ENCODE measurements at places on chromosomes 2 and 18. TPM values are rescaled to one million over a fixed set of nuclear protein-coding genes. Genes with fewer than 3 reads are reported as not detected.

Gene CYP26B1
- total RNA-seq = not detected

Gene MEP1B
- not detected for total RNA-seq

GRCh38 chr2:128384956-128385355 is 66.3 kb upstream of the HS6ST1 start:
- peaks cover under 1% of the 10 kb centered on the region for H3K4me1 ChIP-seq
- no peaks in the 10 kb centered on the region for H3K36me3 ChIP-seq
- no peak overlapping the region for H3K27ac ChIP-seq
- H3K27me3 ChIP-seq = no peaks in the 10 kb centered on the region
- DNase-seq = no peak
- H3K4me3 ChIP-seq = no peak overlapping the region

- H3K27ac ChIP-seq = no peak overlapping the region
- DNase-seq = no peak
- no peaks in the 10 kb centered on the region for H3K4me1 ChIP-seq
- H3K27me3 ChIP-seq = peaks cover 5% of the 10 kb centered on the region
These were observed 65.9 kb downstream of the ARHGAP25 start for GRCh38 chr2:68800517-68800916.

DNA sequence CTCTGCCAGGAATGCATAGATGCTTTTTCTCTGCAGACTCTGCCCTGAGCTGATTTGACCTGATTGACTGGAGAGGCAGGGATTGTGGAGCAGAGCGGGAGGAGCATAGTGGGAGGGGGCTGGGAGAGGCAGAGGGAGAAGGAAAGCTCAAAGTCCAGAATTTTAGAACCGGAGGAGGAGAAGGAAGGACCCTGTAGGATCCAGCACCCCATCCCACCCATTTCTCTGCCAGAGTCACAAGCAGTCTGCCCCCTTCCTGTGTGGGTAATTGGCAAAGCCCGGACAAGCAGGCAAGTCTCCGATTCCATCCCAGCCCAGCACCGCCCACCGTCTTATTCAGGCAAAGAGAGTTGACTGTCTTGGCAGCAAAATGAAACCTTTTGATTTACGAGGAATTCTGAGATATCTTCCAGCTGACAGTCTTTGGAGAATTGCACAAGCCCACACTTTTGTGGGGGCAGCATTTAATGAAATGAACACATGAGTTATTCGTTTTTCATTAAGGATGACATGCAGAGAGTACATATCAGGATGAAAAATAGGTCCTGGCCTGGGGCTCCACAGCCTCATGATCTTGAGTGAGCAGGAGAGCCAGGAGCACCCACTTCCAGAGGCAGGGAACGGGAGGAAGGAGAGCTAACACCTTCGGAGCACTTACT is 103.1 kb downstream of the MCFD2 start:
- DNase-seq = peak; percentile 96
- peak overlapping the region; percentile 73 for H3K27ac ChIP-seq
- H3K36me3 ChIP-seq = no peaks in the 10 kb centered on the region
- H3K4me1 ChIP-seq = peaks cover 26% of the 10 kb centered on the region
- H3K27me3 ChIP-seq = no peaks in the 10 kb centered on the region

DNA sequence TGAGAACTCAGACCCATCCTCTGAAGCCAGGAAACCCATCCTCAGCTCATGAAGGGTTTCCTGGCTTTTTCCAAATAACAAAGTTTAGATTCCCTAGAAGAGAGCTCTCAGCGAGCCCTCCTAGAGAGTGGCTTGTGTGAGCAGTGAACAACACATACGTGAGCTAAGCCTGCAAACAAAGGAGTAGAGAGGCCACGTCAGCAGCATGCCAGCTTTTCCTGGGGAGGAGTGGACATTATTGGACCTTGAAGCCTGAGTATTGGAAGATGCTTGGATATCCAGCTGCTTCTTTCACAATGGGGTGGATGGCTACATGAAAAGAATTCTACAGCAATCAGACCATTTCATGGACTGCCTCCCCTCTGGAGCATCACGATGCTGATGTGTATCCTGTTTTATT is 21.1 kb downstream of the KIF5C start:
- H3K4me3 ChIP-seq = no peak overlapping the region
- no peak overlapping the region for H3K27ac ChIP-seq
- no peaks in the 10 kb centered on the region for H3K4me1 ChIP-seq
- no peaks in the 10 kb centered on the region for H3K27me3 ChIP-seq

Gene DYNAP
- total RNA-seq = not detected

DNA sequence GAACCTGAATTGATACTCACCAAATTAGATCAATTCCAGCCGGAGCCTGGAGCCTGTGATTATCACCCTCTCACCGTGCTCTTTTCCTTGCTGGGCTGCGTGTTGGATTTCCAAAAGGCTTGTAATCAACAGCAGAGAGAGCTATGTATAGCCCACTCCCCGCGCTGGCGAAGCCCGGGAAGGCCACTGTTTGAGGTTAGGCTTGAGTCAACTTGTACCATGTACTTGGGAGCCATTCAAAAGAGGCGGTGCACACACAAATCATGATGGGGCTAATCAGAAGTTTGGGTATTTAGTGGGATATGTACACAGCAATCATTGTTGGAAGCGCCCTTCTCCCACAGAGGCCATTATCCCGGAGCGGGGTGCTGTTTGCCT is 151.6 kb downstream of the GLI2 start:
- H3K36me3 ChIP-seq = peaks cover 7% of the 10 kb centered on the region
- no peak overlapping the region for H3K4me3 ChIP-seq
- H3K27ac ChIP-seq = no peak overlapping the region
- no peak for DNase-seq
- peaks cover 7% of the 10 kb centered on the region for H3K4me1 ChIP-seq

- no peaks in the 10 kb centered on the region for H3K27me3 ChIP-seq
- no peaks in the 10 kb centered on the region for H3K4me1 ChIP-seq
- no peak overlapping the region for H3K27ac ChIP-seq
These were observed 146.3 kb downstream of the MAP2 start for GRCh38 chr2:209570194-209570593.

DNA sequence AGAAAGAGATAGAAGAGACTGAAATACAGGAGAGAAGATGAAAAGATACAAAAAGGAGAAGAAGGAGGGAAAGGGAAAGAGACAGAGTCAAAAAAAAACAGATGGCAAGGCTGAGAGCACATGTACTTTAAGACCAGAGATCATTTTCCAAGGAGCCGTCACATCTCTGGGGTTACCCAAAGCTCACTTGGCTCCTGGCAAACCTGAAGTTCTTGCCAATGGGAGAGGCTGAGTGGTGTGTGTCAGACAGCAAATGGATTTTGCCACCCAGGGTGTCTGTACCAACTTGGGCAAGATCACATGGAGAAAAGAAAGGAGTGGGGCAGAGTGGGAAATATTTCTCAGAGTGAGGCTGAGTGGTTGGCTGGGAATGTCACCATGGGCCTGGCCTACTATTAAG is 219.3 kb upstream of the TNP1 start:
- no peak overlapping the region for H3K4me3 ChIP-seq
- H3K27me3 ChIP-seq = no peaks in the 10 kb centered on the region
- DNase-seq = no peak
- H3K27ac ChIP-seq = no peak overlapping the region

GRCh38 chr2:224670203-224670602 is 46.0 kb downstream of the CCDC195 start:
- no peaks in the 10 kb centered on the region for H3K27me3 ChIP-seq
- no peak overlapping the region for H3K4me3 ChIP-seq
- H3K4me1 ChIP-seq = no peaks in the 10 kb centered on the region
- no peak overlapping the region for H3K27ac ChIP-seq
- no peaks in the 10 kb centered on the region for H3K36me3 ChIP-seq

DNA sequence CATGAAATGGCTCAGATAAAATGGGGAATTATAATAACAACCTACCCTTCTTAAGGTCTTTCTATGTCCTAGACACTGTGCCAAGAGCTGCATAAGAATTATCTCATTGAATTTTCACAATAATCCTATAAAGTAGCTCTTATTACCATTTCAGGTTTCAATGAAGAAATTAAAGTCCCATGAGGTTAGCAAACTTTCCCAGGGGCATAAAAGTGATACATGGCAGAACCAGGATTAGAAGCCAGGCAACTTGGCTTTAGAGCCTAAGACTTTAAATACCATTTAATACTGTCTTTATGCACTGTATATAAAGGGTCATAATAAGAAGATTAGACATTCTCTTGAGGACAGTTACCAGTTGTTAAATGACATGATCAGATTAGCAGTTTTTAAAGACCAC is 130.1 kb downstream of the GCA start:
- no peak overlapping the region for H3K4me3 ChIP-seq
- DNase-seq = no peak
- no peaks in the 10 kb centered on the region for H3K27me3 ChIP-seq
- H3K36me3 ChIP-seq = no peaks in the 10 kb centered on the region
- H3K4me1 ChIP-seq = no peaks in the 10 kb centered on the region

- H3K27me3 ChIP-seq = no peaks in the 10 kb centered on the region
- no peak for DNase-seq
- H3K4me3 ChIP-seq = no peak overlapping the region
- no peaks in the 10 kb centered on the region for H3K4me1 ChIP-seq
- no peaks in the 10 kb centered on the region for H3K36me3 ChIP-seq
- no peak overlapping the region for H3K27ac ChIP-seq
These were observed 300.1 kb downstream of the NDUFA10 start for GRCh38 chr2:239724851-239725550.

DNA sequence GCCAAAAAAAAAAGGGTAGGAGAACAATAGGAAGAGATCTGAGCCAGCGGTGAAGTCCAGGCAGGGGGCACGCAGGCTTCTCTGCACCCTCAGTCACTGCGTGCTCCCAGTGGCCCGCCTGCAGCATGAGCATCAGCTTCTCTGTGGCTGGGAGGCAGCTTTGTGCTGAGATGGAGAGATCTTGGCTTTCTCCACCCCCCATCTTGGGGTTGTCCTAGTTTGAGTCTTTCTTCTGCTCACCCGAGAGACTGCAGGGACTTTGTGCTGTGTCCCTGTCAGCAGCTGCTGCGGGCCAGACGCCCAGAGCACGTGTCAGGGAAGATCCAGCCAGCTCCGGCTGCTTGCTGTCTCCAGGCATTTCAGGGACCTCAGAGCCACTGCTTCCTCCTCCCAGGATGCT is 20.3 kb downstream of the TRAPPC12 start:
- H3K27ac ChIP-seq = no peak overlapping the region
- peaks cover 1% of the 10 kb centered on the region for H3K4me1 ChIP-seq
- no peaks in the 10 kb centered on the region for H3K27me3 ChIP-seq
- no peak for DNase-seq
- peaks cover 32% of the 10 kb centered on the region for H3K36me3 ChIP-seq
- H3K4me3 ChIP-seq = no peak overlapping the region

GRCh38 chr2:141554810-141555209 is 576.0 kb downstream of the LRP1B start:
- no peaks in the 10 kb centered on the region for H3K36me3 ChIP-seq
- DNase-seq = peak; percentile 55
- no peaks in the 10 kb centered on the region for H3K27me3 ChIP-seq
- H3K4me1 ChIP-seq = no peaks in the 10 kb centered on the region

- H3K27me3 ChIP-seq = no peaks in the 10 kb centered on the region
- no peak overlapping the region for H3K4me3 ChIP-seq
- DNase-seq = no peak
- H3K4me1 ChIP-seq = no peaks in the 10 kb centered on the region
- H3K36me3 ChIP-seq = no peaks in the 10 kb centered on the region
These were observed 49.3 kb downstream of the CD8B2 start for GRCh38 chr2:106536490-106536889.

Gene AMER3
- not detected for total RNA-seq

Gene CYRIA
- 1.7 TPM for total RNA-seq

DNA sequence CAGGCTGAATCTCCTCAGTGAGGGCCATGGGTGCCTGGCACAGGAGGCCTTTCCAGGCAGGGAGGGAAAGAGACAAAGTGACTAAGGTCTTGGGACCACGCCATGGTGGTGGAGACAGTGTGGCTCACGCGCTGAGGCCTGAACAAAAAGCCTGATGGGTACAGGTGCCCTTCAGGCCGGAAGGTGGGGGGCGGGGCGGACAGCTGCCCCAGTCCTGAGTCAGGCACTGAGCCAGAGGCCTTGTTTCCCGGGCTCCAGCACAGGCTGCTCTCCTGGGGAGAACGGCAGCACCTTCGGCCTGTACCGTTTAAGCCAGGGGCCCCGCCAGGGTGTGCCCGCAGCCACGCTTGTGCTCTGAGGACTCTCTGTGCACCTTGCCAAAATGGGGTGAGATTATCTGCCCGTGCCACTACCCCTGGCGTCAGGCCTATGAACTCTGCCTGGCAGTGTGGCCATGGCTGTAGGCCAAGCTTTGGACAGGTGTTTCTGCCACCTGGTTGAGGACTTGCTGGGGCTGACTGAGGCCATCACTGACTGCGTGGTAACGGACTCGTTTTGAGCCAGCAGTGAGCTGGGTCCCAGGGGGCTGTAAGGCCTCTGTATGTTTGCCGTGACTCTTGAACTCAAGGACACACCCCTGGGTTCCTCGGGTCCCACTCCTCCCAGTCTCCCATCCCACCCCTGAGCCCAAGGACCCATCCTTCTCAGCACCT is 31.7 kb upstream of the DNMT3A start:
- H3K4me1 ChIP-seq = peaks cover 8% of the 10 kb centered on the region
- no peak for DNase-seq
- no peaks in the 10 kb centered on the region for H3K36me3 ChIP-seq
- no peak overlapping the region for H3K27ac ChIP-seq
- H3K4me3 ChIP-seq = no peak overlapping the region

GRCh38 chr18:79506191-79507075 is 110.7 kb downstream of the NFATC1 start:
- H3K27ac ChIP-seq = no peak overlapping the region
- peaks cover 5% of the 10 kb centered on the region for H3K4me1 ChIP-seq
- no peak for DNase-seq
- no peaks in the 10 kb centered on the region for H3K27me3 ChIP-seq
- no peaks in the 10 kb centered on the region for H3K36me3 ChIP-seq
- H3K4me3 ChIP-seq = no peak overlapping the region

DNA sequence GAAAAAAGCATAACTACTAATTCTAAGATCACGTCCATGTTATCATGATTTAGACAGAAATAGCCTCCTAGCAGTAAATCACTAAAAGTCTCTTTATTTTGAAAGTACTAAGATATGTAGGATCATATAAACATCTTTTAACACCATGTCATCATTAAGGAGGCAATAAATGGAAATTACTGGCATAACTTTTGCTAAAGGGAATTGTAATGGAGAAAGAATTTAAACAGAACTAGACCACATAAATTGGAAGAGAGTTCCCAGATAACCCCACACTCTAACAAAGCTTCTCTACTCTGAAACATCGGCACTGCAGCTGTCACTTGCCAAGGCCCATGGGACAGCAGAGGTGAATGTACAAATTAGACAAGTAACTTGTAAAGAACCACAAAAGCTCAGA is 29.5 kb downstream of the STK39 start:
- peaks cover 19% of the 10 kb centered on the region for H3K4me1 ChIP-seq
- DNase-seq = peak; percentile 71
- H3K4me3 ChIP-seq = no peak overlapping the region

Gene PID1
- total RNA-seq = 0.83 TPM

GRCh38 chr18:10839421-10839820 is 309.9 kb downstream of the PIEZO2 start:
- H3K36me3 ChIP-seq = peaks cover 4% of the 10 kb centered on the region
- no peaks in the 10 kb centered on the region for H3K27me3 ChIP-seq
- H3K27ac ChIP-seq = no peak overlapping the region

Gene TUBA3E
- not detected for total RNA-seq

DNA sequence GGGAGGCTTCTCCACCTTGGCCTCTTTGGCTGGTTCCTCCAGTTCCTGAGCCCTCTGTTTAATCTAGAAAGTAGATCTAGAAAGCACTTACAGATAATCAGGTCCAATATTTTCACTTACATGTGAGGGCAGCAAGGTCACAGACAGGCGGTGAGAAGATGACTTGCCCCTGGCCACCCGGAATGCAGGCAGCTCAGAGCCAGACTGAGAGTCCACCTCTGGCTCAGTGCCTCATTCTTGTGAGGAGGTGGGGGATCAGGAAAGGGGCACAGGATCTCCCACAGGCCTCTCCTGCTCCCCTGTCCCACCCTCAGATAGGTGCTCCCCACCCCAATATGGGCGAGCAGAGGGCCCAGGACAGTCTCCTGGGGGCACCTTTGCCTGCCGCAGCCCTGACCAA is 5.8 kb downstream of the WNT6 start:
- H3K36me3 ChIP-seq = no peaks in the 10 kb centered on the region
- H3K27me3 ChIP-seq = peaks cover 82% of the 10 kb centered on the region
- no peak for DNase-seq
- H3K27ac ChIP-seq = no peak overlapping the region

Data from IMR-90 (cell line).